ENCODE measurements at places on chromosomes 6 and 20.

GRCh38 chr6:43901733-43902230, 131.8 kb downstream of the VEGFA start:
- DNase-seq: no peak

- DNase-seq: no peak
Measured at GRCh38 chr6:83908813-83909212, 49.3 kb downstream of the CYB5R4 start.

- no peak for DNase-seq
Measured at GRCh38 chr6:53889365-53889764, 94.6 kb downstream of the LRRC1 start.

DNA sequence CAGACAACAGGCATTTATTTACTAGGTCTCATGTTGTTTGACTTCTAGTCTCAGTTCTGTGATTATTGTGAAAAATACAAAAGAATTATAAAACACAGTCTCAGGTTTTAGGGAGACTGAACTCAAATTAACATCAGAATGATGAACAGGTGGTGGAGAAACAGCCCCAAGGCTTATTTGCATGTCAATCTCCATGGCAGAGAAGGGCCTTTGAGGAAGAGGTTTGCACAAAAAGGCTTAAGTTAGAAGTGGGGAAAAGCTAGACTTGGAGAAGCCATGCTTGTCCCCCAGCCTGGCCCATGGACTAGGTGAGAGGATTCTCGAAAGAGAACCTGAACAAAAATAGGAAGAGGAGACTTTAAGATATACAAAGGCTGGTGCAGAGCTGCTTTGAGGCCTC, 183.3 kb downstream of the EDN1 start:
- DNase-seq: no peak

DNA sequence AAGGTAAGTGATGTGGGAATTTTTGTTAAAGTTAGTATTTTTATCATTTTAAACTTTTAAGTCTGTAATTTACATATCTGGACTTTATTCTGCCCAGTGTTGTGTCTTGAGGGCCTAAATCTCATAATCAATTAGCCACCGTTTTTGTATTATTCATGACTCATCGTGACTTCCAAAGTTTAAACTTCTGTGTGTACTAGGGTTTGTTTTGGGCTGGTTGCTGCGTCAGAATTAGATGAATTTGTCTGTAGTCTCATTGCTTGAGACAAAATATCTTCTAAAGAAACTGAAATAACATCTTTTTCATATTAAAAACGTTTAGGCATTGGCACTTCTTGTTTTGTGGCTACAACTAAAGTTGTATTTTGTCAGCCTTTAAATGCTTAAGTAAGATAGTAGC, 41.3 kb downstream of the CDYL start:
- no peak for DNase-seq

GRCh38 chr6:125142618-125143017, 11.0 kb upstream of the TPD52L1 start:
- DNase-seq: no peak

DNA sequence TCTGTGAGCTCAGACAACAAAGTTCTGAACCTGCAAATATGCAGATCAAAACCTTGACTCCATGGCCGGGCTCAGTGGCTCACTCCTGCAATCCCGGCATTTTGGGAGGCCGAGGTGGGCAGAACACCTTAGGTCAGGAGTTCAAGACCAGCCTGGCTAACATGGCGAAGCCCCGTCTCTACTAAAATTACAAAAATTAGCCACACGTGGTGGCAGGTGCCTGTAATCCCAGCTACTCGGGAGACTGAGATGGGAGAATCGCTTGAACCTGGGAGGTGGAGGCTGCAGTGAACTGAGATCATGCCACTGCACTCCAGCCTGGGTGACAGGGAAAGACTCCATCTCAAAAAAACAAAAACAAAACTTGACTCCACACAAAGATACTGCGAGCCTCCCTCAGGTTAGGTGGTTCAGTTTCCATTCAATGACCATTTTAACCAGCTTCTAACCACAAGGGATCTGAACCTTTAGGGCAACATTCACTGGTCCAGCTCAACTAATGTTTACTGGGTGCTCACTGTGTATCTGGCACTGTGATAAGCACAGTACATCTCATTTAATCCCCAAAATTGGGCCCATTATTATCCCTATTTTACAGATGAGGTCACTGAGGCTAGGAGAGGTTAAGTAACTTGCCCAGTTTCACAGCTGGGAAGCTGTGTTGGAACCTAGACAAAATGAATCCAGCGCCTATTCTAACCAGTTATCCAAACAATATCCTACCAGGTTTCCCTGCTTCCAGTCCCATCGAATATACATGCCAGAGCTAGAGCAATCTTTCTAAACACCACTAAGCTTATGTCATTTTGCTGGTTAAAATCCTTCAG, 1.8 kb downstream of the SNRPB start:
- DNase-seq: no peak

GRCh38 chr6:163992701-163993100, 578.2 kb downstream of the QKI start:
- no peak for DNase-seq

DNA sequence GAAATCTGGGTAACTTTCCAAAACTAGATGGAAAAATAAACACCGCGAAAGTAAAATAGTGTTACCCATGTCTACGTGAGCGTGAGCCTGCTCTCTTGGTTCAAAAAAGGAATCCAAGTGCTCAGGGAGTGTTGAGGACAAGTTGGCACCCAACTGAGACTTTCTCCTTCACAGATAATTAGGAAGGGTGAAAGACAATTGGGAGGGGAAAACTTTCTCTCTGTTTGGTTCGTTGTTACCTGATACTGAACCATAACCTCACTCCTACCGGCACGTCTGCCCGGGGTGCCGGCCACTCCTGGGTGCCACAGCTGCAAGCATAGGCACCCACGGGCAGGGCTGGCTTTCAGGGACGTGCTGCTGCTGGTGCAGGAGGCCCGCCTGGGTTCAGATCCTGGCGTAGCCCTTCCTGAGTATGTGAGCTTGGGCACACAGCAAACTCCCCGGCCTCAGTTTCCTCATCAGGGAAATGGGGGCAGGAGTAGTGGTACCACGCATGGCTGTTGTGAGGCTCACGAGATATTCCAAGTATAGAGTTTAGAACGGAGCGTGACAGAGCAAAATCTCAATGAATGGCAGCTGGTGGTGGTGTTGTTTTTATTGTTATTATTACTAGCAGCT, 38.2 kb upstream of the PMEPA1 start:
- no peak for DNase-seq

DNA sequence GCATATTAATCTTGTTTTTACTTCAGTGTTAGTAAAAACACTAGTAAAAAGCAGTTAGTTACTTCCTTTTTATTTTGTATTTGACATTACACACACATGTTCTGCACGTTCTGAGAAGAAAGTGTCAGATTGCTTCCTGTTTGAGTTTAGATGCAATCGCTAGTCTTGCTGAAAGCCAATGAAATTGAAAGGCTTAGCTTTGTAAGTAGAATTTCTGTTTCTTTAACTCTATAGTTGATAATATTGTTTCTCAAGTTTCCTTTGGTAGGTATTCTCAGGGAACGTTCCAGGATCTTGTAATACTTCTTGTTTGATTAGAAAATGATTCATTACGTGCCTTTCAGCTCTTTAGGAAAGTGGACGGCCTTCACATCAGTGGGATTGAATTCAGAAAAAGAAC, 55.0 kb downstream of the CDKAL1 start:
- no peak for DNase-seq

- DNase-seq: no peak
Measured at GRCh38 chr6:63805808-63806572, 170.4 kb downstream of the PHF3 start.

DNA sequence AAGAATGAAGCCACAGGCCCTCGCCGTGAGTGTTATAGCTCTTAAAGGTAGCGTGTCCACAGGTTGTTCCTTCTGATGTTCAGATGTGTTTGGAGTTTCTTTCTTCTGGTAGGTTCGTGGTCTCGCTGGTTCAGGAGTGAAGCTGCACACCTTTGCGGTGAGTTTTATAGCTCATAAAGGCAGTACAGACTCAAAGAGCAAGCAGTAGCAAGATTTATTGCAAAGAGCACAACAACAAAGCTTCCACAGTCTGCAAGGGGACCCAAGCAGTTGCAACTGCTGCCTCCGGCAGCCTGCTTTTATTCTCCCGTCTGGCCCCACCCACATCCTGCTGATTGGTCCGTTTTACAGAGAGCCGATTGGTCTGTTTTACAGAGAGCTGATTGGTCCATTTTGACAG, 5.2 kb downstream of the HIVEP1 start:
- no peak for DNase-seq

DNA sequence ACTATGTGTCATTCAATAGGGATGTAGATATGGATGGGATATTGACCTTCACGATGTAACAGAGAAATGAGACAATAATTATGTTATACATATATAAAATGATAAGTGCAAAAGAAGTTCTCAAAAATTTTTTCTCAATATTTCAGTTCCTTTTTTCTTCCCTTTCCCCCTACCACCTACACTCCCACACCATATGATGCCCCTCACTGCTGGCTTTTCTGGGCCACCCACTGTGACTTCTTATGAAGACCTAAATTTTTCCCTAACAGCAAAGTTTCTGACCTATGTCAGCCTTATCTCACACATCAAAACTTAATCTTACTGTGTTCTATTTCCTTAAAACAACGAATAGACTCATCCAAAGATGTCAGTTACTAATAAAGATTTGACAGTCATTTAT, 89.9 kb upstream of the MYLIP start:
- no peak for DNase-seq

GRCh38 chr20:53642196-53643030, 48.8 kb upstream of the ZNF217 start:
- DNase-seq: peak; percentile 32

DNA sequence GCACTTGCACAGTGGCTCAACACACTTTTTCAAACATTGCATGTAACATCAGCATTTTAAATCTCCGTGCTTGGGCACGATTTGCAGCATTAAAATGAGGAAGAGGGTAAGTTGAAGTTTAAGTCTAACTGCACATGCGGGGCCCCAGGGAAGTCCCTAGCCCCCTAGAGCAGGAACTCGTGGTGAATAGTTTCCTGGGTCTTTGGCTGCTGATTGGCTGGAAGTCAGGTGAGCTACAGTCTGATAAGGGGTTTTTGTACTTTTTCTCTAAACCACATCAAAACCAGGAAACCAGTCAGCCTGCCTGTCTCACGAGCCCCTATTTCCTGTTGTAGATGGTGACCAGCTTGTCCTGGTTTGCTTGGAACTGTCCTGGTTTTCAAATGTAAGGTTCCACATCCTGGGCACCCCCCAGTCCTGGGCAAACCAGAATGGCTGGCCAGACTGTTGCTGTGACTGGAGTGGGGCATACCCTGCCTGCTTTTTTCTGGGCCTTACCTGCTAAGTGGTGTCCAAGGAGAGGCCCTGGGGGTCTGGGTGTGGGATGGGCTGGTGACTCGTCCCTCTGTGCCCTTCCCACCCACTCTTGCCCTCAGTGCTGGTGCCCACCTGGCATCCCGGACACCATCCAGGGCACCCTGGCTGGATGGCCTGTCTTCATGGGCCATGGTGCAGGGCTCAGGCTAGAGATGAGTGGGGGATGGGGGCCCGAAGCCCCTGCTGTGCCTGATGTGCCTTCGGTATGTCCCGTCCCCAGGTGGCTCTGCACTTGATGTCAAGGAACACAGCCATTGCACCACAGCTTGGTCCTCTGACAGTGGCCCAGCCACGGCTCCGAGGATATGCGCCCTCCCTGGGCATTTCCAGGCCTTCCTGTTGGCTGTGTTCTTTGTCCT, 31.8 kb downstream of the SUN5 start:
- DNase-seq: peak; percentile 83

- DNase-seq: no peak
Measured at GRCh38 chr6:41780551-41781365, at the start of gene PRICKLE4. TSS of gene PRICKLE4 (plus strand) at chr6:41780782. CDS start at chr6:41783474, 2,692 bp downstream.

Data from GM10248 (cell line).